ENCODE measurements at places on chromosomes 12 and 14. TPM values are rescaled to one million over a fixed set of nuclear protein-coding genes. Genes with fewer than 3 reads are reported as not detected.

DNA sequence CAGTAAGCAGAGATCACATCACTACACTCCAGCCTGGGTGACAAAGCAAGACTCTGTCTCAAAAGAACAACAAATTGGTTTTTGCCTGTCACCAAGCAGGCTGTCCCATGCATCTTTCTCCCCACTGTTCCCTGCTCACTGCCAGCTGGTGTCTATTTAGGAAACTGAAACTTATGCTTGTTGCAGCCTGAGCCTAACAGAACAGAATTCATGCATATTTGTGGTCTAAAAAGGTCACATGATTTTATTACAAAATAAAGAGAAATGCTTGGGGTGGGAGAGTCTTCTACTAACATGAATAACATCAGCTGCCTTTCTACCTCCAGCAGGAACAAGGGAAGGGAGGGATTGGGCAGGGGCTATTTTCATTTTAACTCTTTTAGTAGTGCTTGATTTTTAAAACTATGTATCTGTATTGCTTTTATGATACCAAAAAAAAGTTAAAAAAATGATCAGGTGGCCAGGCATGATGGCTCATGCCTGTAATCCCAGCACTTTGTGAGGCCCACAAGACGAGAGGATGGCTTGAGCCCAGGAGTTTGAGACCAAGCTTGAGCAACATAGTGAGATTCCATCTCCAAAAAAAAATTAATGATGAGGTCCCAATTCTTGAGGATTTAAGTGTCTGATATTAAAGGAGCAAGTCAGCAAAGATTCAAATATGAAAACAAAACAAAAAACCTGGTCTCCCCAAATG is 923 bp downstream of the STAT2 start:
- DNase-seq: peak; percentile 9

The SLCO1B1 gene
- not detected for total RNA-seq

GRCh38 chr12:30806989-30807694 is 52.4 kb upstream of the CAPRIN2 start:
- DNase-seq: no peak

- no peak for DNase-seq
Observed at GRCh38 chr12:78096909-78097597, 266.4 kb downstream of the NAV3 start.
